CD4-positive, CD25-positive, alpha-beta regulatory T cell (primary cell): ENCODE measurements at places on chromosomes 6 and 20.

GRCh38 chr20:33563788-33564187 lies 73.9 kb downstream of the CBFA2T2 start:
- no peak for DNase-seq

DNA sequence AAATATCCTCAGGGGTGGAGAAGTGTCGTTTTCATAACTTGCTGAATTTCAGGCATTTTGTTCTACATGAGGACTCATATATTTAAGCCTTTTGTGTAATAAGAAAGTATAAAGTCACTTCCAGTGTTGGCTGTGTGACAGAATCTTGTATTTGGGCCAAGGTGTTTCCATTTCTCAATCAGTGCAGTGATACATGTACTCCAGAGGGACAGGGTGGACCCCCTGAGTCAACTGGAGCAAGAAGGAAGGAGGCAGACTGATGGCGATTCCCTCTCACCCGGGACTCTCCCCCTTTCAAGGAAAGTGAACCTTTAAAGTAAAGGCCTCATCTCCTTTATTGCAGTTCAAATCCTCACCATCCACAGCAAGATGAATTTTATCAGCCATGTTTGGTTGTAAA lies 20.3 kb upstream of the MAPK13 start:
- DNase-seq: no peak

DNA sequence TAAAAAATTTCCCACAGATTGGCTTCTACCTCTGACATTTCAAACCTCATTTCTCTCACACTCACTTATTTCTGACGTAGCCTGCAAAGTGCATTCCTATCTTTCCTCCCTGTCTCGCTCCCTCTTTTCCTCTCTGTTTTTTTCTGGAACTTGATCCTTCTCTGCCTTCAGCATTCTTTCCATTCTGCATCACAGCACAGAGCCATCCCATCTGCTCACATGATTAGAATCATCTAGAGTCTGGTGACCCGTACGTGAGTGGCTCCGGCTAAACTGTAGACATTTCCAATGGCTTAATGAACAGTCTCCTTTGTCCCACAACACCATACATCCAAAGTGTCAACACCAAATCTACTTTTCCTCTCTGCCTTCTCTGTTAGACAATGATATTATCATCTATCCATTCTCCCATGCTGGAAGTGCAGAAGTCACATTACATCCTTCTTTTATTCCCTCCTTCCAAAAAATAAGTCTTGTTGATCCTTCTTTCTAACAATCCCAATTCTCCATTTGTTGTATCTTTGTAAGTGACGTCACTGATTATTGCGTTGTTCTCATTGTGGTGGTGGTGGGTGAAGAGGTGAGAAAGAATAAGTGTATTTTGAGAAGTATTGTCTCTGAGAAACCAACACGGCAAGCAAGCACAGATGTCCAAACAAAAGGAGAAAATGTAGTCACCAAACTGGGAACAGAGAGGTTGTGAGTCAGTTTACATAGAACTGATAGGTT lies 41.6 kb downstream of the OPRM1 start:
- DNase-seq: no peak

DNA sequence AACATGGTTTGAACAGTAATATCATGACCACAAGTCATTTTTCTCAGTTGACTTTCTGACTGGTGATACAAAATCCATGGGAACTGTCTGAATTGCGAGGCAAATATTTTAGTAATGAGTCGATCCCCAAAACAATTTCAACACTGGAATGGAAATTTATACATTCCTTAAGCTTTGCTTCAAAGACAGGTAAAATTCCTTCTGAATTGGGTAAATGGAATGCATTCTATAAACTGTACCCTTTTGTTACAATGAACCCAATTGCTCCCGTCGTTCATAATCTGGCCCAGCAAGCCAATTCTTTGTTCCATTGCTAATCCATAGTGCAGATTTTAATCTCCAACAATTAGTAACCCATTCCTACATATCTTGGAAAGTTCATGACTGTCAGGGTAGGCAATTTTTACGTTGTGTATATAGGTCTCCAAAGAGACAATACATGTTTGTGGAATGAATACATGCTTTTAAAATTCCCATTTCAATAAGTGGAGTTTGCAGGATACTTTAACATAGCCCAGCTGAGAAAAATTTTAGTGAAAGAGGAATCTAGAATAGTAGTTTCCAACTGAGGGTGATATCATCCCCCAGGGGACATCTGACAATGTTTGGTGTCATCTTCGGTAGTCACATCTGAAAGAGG lies 32.7 kb downstream of the CYP24A1 start:
- no peak for DNase-seq

DNA sequence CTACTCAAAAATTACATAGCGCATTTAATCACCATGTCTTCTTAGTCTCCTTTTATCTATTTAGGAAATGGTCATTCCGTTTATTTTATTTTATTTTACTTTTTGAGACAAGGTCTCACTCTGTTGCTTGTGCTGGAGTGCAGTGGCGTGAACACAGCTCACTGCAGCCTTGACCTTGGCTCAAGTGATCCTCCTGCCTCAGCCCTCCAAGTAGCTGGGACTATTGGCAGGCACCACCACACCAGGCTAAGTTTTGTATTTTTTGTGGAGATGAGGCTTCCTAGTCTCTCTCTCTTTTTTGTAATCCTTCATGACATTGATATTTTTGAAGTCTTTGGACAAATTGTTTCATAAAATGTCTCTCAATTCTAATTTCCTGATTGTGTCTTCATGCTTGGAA lies 4.7 kb upstream of the MYLK4 start:
- no peak for DNase-seq

DNA sequence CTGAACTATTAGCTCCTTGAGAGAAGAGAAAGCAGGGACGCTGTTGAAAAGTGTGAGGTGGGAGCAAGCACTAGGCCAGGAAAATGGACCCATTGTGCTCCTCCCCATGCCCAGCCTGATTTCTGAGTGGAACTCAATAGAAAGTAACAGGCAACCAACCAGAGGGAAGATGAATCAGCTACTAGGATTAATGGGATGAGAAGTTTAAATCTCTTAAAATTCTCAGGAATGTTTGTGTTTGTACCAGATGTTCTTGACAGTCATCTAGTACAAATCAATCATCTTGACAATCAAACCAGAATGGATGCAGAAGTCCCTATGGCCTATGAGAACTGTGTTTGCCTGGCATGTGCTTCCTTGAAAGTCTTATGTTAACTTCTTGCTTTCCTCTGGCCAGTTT lies 48.9 kb downstream of the HDDC2 start:
- DNase-seq: no peak

- peak; percentile 44 for DNase-seq
Measured at GRCh38 chr6:166494757-166495486, 91.6 kb downstream of the RAMACL start.

- peak; percentile 77 for DNase-seq
Measured at GRCh38 chr20:461254-462198, 807 bp downstream of the TBC1D20 start.

- no peak for DNase-seq
Measured at GRCh38 chr6:158599635-158600034, 39.7 kb downstream of the TMEM181 start.

- no peak for DNase-seq
Measured at GRCh38 chr6:19342616-19343015, 494.6 kb upstream of the ID4 start.

DNA sequence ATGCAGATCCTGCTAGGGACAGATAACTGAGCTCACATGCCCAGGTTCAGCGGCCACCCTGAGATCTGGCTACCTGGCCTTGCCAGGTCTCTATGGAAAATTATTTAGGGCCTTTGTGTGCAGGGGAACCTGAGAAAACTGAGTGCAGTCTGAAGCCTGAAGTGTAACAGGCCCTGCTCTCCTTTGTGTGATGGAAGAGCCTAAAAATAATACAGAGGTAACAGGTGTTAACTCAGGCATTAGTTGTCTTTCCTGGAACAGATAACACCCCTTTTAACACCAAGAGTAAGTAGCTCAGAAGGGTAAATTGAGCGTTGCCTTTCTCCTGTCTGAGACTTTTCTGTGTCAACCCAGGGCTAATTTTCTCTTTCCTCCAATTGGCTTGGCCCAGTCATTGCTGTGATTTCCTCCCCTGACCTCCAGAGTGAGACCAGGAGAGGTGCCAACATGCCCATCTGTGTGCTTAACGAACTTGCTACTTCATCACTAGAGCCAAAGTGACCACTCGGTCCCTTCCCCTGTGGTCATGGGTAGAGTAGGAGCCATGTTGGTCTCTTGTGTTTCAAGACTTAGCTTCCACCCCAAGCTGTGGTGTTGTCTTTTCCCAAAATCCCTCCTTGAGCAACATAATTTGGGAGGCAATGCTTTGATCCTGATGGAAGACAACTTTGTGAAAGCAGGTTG lies 304.4 kb upstream of the JAG1 start:
- DNase-seq: no peak

- DNase-seq: no peak
Measured at GRCh38 chr6:6407071-6407741, 86.7 kb upstream of the F13A1 start.

GRCh38 chr20:2858591-2858990 lies 14.7 kb upstream of the PTPRA start:
- DNase-seq: no peak

DNA sequence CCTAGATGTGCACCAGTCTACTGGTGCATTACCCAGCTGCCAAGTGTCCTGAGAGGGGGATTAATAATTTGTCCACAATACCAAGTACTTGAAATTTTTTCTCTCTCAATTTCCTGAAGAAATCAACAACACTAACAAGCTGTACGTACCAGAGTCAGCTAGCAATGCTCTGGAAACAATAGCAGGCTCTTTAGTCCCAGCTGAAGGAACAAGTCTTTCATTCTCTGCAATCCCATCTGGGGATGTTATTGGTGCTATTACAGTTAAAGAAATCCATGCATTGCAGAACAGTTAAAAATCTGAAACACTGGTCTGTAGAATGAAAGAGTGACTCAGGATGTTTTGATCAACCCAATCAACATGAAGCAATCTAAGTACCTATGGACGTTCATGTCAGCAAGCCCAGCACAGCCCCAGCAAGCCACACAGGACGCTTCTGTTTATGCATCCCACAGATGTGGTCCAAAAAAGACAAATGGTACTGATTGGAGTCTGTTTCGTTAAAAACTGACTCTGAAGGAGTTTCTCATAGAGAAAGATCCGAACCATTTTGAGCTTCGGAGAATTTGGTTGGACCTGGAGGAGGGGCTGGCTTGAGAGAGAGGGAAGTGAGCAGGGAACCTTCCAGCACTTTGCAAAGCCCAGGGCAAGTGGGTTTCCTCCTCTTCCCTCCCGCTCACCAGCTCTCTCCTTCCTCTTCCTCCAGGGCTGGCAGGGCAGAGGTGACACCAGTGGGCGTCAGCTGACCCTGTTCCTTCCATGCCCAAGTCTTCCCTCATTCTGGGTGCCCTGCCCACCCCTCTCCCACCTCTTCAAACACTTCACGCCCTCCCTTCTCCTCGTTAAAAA lies 11.9 kb downstream of the PRR18 start:
- no peak for DNase-seq

DNA sequence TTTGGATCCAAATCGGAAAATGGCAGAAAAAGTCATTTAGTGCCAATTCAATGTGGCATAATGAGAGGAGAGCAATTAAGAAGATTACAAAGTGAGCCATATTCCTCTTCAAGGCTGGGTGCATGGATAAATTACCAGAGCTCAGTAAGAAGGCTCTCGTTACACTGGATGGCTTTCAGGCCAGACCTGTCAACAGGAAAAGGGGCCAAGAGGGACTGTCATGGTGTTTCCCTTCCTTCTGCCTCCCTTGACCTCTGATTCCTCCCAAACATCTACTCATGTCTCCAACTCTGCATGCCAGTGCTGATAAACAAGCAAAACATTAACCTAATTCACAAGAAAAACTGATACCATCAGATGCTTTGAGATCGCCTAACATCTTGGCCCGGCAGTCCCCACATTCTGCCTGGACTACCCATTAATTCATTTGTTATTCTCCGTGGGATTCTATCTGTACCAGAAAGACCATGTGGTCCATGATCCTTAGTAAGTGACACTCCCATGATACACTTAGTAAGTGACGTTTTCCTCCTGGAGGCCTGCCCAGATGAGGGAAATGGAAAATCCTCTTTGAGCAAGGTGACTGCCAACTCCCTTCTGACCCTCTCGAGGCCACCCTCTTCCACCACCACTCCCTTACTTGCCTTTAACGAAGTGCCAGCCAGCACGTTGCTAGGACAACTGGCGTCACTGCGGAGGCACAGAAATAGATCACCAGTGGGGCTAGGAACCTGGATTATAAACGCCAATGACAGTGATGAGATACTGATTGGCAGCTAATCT lies 239.2 kb downstream of the GMPR start:
- DNase-seq: no peak

- DNase-seq: no peak
Measured at GRCh38 chr6:45483021-45483420, 105.3 kb upstream of the SUPT3H start.

- DNase-seq: no peak
Measured at GRCh38 chr6:5411414-5411813, 150.1 kb downstream of the FARS2 start.

DNA sequence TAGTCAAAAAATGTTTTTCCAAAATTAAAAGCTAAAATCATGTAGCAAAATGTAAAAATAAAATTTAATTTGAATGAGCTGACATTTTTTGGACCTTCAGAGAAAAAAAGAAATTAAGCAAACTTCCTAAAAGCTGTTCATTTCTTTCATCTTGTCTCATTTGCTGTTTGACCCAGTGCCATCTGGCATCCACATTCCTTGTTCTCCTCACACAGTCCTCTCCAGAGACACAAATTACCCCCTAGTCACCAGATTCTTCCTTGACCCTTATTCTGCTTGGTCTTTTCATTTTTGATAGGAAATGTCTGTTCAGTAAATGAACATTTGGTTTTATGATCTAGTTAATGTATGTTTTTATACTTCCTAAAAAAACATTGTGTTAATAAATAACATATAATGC lies 55.2 kb downstream of the HDDC2 start:
- DNase-seq: no peak

DNA sequence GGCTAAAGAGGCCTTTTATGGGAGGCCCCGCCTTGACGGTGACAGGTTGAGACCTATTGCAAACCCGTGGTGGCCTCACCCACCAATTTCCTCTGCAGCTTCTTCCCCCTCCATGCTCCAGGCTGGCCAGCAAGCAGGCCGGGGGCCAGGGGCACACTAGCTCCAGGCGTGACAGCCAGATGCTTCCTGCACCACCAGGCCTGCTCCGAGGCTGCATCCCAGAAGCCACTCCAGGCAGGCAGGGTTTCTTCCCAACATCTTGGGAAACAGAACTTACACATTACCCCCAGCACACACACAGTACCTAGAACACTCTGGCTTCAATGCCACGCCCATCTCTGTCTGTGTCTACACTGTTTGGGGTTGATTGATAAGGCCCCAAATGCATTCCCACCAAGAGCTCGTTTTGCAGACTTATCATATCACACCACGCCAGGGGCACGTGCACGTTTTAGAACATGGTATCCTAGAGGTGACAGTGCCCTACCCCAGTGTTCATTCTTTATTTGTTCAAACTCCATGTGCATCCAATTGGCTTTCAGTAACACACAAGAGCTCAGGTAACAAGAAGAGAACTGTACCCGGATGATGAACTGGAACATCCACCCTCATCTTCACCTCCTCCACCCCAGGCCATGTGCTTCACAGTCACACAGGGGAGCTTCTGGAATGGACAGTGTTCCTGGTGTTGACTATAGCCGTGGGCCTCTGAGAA lies 221.4 kb upstream of the RREB1 start:
- DNase-seq: peak; percentile 16

GRCh38 chr20:57676589-57677583 lies 32.9 kb downstream of the PMEPA1 start:
- DNase-seq: no peak
